Stimulated activated CD4-positive, alpha-beta T cell treated with anti-CD3 and anti-CD28 coated beads, Interleukin-12 subunit alpha, Interleukin-12 subunit beta, amount 100 ng/mL, for 48 hours (primary cell): ENCODE measurements at places on chromosomes 2 and 18.

- DNase-seq: no peak
These were observed 416.8 kb downstream of the RNF144A start for GRCh38 chr2:7333960-7334493.

DNA sequence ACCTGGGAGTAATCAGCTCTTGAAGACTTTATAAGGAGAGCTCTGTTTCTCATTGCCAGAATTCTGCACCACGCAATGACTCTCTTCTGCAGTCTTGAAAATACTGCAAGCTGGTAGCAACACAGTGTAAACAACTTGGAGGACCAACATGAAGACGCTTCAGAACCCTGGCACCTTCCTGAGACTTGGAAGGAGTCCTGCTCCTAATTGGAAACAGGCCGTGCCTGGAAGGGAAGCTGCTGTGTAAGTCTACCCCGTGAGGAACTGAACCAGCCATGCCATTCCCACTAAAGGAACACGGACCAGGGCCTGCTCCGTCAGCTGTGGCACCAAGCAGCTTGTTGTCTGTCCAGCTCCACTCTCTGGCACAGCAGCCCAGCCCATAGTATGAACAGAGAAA is 171.1 kb downstream of the PAX3 start:
- DNase-seq: no peak

GRCh38 chr2:198173864-198174263 is 369.5 kb downstream of the PLCL1 start:
- no peak for DNase-seq

- no peak for DNase-seq
These were observed 300.6 kb downstream of the TDRD15 start for GRCh38 chr2:21424375-21424774.

- no peak for DNase-seq
These were observed 314.5 kb upstream of the RGPD4 start for GRCh38 chr2:107511970-107512789.

DNA sequence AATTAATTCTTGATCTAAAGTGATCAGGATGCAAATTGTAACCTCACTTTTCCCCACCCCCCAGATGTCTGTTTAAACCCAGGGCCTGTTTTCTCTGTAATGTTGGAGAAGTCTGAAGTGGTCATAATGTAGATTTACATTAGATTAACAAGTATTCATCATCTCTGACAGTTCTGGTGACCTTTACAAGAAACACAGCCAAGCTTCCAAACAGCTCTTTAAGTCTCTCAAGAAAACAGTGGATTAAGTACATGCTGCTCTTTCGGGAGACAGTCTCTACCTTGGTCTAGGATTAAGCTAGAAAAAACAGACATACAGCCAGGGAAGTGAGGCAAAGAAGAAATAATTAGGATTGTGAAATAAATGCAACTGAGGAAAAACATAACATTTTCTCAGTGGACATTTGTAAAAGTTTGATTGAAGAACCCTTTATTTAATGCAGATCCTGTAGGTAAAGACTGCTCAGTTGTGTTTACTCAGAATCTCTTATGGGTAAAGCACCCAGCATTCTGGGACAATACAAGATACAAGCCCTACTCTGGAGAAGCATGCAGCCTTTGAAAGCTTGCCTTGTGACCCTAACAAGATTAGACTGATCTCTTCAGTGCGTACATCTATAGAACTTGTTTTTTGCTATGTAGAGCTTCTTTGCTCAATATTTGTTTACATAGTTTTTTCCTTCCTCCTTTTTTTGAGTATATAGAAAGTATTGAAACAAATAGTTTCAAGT is 203.9 kb downstream of the PHLPP1 start:
- DNase-seq: no peak

DNA sequence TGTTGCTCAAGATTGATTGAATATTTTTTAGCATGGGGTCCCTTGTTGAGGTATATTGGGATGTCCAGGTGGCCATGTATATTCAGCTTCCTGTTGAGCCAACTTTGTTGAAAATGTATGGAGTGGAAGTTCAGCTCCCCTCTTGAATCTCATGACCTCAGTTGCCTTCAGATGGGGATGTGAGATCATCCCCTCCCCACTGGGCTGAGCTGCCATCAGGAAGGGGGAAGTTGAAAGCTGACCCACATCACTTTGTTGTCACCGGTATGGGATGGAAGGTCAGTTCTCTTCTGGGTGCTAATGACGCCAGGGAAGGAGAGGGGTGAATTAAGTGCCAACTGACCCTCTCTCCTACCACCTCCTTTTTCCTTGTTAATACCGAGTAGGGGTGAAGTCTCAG is 33.9 kb downstream of the ACOXL start:
- DNase-seq: no peak

- no peak for DNase-seq
These were observed 10.4 kb upstream of the COL3A1 start for GRCh38 chr2:188963741-188964140.

DNA sequence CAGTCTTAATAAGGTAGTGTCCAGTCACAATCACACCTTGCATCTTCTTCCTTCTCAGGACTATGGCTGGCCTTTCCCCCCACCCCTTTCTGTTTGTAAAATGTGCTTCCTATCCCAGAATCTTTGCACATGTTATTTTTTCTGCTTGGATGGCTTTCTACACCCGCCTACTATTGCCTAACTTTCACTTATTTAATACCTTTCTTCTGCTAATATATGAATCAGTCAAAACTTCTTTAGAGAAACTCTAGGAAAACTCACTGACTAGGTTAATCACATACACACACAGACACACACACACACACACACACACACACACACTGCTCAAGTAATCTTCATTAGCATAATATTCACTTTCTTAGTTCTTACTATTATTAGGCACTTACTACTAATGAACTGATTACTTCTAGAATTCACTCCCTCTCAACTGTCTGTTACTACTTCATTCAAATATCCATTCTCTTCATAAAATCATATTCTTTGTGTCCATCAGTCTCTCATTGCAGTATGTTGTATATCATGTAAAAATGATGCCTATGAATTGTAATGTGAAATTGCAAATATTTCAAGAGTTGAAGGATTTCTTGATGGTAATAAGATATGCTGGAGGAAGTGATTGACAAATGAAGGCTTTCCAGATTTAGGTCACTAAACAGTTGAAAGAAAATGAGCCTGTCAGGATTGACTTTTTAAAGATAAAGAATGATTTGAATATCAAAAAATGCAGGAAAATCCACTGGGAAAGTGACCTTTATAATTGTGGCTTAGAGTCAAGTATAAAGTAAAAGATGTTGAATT is 51.2 kb downstream of the CLIP4 start:
- DNase-seq: no peak

DNA sequence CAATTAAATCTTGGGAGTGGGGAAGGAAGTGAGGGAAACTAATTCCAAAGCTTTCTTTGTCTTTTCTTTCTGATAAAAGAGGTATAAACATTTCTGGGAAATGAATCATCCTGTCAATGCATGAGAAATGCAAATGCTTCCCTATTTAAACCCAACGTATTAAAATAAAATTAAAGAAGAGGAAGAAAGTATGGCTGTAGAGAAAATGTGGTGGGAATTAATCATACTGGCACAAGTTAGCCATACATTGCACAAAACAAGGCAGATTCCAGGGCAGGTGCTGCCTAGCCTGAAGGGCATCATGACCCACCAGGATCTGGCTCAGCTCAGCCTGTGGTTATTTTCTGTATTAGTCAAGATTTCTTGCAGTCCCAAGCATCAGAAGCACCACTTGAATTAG is 338.0 kb downstream of the NYAP2 start:
- DNase-seq: no peak

DNA sequence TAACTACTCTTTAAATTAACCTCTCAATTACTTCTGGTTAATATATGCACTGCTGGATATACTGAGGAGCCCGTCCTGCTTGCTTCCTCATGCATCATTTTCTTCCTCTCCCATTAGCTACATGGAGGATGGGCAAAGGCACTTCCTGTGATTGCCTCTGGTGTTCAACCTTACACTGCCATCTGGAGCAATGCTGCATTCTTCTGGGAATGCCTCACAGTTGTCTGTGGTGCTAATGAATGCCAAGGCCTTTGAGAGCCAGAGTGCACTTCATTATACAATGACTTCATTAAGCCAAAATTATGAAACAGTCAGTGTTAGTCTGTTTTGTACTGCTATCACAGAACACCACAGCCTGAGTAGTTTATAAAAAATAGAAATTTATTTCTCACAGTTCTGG is 134.8 kb upstream of the DOCK10 start:
- DNase-seq: no peak

- DNase-seq: no peak
These were observed 75.6 kb downstream of the ICOS start for GRCh38 chr2:204012072-204012653.

- DNase-seq: no peak
These were observed 44.1 kb downstream of the FMNL2 start for GRCh38 chr2:152379089-152379488.

DNA sequence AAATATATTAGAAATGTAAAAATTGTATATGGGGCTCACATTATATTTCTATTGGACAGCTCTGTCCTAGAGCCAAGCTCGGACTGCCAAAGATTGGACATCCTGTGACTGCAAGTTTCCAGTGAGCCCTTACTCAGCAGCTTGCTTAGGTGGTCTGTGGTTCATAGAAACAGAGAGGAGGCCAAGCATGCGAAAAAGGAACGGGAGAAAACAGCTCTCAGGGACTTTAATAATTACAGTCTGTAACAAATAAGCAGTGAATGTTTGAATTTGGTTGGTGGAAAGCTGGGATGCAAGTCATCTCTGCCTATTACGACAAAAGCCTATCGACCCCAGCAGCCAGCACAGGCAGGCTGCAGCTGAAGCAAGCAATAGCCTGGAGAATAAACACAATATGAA is 35.6 kb downstream of the WIPF1 start:
- DNase-seq: no peak

DNA sequence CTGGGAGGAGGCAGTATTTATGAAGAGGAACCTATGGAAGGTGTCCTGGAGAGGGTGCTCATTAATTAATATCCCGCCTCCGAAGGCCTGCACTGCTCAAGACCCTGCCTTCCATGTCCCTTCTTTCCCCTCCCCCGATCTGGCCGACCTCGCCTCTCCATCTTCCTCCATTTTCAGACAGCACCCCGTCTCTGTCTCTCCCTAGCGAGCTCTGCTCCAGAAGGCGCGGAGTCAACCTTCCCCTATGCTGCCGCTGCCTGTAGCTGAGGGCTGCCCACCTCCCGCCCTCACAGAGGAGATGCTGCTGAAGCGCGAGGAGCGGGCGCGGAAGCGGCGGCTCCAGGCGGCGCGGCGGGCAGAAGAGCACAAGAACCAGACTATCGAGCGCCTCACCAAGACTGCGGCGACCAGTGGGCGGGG is 1.1 kb upstream of the WBP1 start:
- DNase-seq: no peak

DNA sequence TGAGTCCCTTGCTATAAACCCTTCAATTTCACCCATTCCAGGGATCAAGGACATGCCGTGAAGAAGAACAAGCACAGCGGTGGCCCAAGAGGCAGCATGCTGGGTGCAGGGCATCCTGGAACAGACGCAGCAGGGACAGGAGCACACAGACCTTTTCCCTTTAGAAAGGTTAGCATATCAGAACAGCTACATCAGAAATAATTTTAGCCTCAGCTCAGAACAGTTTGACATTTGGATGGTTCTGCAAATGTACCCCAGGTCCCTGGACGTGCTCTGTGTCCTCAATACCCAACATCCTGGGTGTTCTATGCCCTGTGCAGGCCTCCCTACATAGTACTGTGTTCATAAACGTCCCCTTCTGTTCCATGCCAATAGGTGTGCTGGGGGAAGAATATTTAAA is 80.4 kb downstream of the MYOM1 start:
- no peak for DNase-seq

DNA sequence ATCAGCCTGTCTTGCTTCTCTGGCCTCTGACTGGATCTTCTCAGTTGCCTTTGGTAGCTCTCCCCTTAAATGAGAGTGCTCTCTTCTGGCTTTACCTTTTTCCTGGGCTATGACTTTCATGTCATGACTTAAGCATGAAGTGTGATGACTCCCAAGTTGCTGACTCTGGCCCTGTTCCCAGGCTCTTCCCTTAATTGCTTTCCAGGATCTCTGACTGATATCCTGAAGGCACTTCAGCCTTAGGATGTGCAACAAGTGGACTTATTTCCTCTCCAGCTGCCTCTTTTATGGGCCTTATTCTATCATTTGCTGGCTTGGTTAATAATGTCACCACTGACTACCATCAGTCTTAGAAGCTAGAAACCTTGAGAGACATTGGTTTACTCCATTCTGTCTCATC is 17.4 kb downstream of the SEMA4F start:
- no peak for DNase-seq

- no peak for DNase-seq
These were observed 154.8 kb downstream of the ZEB2 start for GRCh38 chr2:144364944-144365738.

- peak; percentile 27 for DNase-seq
These were observed 442.2 kb upstream of the ID2 start for GRCh38 chr2:8239531-8240088.

- no peak for DNase-seq
These were observed 75.5 kb upstream of the ZNF532 start for GRCh38 chr18:58788971-58789875.

- DNase-seq: no peak
These were observed 882.1 kb upstream of the PIK3C3 start for GRCh38 chr18:41072946-41073345.

DNA sequence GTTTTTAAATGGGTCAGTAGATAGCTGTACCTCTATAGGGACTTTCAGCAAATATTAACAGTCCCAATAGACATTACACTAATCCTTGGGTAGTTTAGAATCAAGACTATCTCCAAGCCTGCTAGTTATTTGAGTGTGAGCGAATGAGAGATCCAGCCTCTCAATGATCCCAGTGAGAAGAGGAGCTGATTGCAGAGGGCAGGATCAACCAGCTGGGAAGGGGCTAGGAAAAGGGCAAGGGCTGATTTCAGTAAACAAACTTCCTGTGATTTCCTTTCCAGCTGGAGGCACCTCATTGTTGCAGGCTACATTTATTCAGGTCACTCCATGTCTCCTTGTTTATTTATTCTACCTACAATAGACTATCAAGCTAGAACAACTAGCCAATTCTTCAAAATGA is 84.1 kb upstream of the CTNNA2 start:
- DNase-seq: no peak

DNA sequence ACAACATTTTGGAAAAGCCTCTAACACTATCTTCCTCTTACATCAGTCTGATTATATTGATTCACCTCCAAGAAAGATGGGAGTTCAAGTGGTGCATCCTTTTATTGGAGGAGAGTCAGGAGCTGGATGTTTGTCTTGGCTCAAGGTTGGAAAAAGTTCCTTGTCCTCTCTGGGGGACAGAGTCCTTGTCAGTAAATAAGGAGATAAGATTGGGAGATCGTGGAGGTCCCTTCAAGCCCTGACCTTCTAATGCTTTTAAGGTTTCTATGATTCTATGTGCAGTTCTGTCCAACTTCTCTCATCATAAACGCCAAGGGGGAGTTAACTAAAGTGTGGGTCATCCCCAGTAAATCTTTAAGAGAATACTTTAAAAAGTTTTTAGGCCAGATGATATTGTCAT is 60.9 kb upstream of the CCBE1 start:
- no peak for DNase-seq

GRCh38 chr2:160612266-160612856 is 118.8 kb upstream of the RBMS1 start:
- DNase-seq: no peak

DNA sequence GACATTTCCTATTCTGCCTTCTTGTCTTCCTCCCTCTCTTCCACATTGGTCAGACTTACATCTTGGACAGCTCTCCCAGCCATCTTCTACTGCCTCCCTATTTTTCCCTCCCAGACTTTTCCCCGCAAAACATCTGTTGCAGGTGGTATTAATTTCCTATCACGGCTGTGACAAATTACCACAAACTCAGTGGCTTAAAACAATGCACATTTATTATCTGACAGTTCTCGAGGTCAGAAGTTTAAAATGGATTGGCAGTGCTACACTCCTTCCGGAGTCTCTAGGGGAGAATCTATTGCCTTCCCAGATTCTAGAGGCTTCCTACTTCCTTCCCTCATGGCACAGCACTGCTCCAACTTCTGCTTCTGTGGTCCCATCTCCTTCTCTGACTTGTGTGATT is 33.3 kb downstream of the STRADB start:
- no peak for DNase-seq
